ENCODE measurements at places on chromosomes 6 and 20.

GRCh38 chr6:30325150-30325872, 1.4 kb upstream of the TRIM39 start:
- no peak for DNase-seq

- no peak for DNase-seq
Measured at GRCh38 chr6:13272131-13273046, 55.9 kb downstream of the TBC1D7 start.

DNA sequence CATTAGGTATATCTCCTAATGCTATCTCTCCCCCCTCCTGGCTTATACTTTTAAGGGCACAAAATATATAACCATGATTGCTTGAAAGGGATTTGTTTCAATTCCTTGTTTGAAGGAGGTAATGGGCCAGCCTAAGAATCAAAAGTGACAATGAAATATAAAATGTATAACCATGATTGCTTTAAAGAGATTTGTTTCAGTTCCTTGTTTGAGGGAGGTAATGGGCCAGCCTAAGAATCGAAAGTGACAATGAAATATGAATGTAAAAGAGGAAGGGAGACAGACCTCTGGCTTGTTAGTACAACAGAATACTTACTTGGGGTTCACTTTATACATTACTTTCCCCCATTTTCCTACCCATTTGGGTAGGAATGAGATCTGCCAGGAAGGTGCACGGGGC, 55.5 kb downstream of the FOXC1 start:
- no peak for DNase-seq

DNA sequence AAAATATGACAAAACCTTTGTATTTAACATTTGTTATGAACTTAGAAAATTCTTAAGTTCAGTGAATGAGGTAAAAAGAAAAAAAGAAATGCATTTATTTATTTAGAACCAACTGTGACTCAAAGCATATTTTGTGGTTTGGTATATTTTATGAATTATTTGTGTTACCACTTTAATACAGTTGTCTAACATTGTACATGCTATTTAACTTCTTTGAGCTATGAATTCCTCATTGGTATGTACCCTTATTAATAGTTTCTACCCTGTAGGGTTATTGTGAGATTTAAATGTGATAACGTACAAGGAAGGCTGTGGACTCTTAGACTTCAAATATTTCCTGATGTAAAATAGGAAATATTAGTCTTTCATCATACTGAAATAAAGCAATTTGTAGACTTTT, 162.6 kb downstream of the MMUT start:
- no peak for DNase-seq

DNA sequence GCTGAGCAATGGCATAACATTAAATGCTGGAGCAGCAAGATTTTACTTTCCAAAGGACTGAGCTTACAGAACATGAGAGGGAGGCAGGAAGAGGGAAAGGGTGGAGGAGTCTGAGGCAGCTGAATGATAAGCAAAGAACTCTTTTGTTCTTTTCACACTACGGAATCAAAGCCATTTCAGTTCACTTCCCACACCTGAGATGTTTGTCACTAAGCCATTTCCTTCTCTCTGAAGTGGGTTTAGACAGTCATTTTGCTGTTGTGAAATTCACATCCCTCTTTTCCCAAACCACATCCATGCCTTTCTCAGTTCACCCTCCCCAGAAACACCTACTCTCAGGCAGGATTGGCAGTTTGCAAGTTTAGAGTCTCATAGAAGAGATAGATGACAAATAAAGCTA, 267.9 kb downstream of the ADGRG6 start:
- no peak for DNase-seq

DNA sequence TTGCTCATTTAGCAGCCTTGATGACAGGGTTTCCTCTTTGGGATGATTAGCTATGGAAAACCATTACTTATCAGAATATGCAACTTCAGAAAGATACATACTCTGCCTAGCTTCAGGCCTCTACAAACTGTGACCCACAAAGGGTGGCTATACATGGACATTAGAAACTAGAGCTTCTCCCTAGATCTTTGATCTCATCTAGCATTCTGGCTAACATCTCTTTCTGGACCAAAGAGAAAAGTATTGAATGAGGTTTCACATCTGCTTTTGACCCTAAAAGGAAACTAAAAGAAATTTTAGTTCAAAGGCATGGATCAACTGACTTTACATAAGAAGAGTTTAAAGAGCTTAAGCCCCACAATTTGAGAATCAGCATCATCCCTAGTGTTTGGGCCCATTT, 12.4 kb upstream of the HMGN3 start:
- no peak for DNase-seq

DNA sequence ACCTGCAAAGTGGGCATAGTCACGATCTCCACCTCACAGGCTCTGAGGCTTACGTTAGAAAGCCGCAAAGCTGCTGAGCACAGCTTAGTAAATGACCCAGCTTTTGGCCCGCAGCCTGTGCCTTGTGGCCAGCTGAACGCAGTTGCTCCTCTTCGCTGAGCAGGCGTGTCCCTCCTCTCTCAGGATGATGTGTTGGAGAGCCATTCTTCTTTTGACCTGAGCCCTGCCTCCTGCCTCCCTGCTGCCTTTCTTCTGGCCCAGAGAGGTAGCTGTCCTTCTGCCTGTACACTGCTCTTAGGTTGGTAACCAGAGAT, 47.6 kb upstream of the MYL9 start:
- DNase-seq, result peak; percentile 56

DNA sequence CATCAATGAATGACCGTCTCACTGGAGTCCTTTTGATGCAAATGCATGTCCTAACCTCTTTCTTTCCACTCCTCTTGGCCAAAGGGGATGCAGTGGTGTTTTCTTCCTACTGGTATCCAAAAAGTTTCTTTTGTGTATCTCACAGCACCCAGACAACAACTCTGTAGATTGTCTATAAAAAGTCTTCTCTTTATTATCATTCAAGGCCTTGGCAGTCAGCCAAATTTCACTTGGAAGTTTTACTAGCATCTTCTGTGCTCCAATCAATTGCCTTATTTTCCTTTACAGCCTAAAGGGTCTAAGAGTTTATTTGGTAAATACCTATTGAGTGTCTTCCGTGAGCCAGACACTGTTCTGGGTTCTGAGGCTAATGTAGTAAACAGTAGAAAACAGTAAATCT, 150.2 kb upstream of the RNF217 start:
- no peak for DNase-seq

DNA sequence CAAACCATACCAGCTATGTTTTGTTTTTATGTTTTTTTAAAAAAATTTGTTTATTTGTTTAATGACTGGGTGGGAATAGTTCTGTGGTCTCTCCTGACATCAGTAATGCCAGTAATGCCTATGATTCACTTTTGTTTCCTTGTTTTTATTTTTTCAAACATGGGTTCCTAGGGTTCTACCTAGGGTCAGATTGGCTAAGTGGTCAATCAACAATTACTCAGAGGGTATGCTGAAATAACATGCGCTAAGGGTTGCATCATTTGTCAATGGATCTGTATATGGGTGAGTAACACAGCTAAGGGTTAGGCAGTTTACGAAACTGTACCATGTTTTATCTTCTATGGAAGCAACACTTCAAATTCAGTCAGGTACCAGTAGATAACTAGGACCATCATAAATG, 583.8 kb upstream of the GJE1 start:
- DNase-seq, result no peak

GRCh38 chr6:24766680-24767462, 7.9 kb upstream of the GMNN start:
- DNase-seq, result no peak

DNA sequence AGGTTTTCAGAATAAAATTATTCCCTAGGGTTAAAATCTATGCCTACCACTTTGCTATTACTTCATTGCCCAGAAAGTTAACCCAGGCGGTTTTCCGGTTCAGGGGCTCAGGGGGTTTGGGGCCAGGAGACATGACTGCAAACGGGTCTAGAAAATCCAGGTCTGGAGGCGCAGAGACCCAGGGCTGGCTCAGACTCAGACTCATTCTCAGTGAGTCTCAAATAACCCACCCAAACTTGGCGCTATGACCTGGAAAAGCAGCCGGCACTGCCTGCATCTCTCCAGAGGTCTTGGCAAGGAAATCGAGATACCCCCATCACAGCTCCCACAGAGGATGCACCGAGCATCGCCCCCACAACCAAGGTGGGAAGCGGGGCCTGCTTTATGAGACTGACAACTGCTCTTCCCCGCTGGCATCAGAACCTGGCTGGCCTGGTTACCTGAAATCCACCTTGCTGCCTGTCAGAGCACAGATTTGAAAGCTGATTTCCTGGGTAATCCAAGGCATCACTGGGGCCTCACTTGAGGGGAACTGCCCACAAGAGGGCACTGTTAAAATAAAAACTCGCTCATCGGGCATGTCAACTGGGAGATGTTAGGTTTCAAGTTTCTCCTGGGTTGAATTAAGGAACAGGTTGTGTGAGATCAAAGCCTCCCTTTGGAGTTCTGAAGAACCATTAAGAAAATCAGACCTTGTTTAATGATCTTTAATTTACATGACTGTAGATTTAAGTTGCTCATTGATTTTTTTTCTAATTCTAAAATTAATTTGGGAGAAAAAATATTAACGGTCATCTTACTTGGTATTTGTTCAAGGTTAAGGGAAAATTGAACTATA, 55.1 kb downstream of the KIF16B start:
- DNase-seq, result no peak

GRCh38 chr6:144936764-144937163, 651.6 kb downstream of the UTRN start:
- DNase-seq, result no peak

- DNase-seq, result no peak
Measured at GRCh38 chr6:85050149-85050548, 285.8 kb upstream of the TBX18 start.

DNA sequence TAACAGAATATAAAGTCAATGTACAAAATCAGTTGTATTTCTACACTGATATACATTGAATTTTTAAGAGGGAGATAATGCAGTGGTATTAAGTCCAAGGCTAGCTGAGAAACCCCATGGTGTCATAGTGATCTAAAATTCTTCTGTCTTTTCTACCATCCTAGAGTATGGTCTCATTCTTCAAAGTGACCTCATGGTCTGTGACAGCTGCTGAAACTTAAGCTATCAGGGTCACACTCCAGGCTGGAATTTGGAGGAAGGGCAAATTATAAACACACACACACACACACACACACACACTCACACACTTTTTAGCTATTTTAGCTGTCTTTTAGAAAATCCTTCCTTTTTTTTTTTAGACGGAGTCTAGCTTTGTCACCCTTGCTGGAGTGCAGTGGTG, 47.3 kb upstream of the DYNLRB1 start:
- DNase-seq, result no peak

DNA sequence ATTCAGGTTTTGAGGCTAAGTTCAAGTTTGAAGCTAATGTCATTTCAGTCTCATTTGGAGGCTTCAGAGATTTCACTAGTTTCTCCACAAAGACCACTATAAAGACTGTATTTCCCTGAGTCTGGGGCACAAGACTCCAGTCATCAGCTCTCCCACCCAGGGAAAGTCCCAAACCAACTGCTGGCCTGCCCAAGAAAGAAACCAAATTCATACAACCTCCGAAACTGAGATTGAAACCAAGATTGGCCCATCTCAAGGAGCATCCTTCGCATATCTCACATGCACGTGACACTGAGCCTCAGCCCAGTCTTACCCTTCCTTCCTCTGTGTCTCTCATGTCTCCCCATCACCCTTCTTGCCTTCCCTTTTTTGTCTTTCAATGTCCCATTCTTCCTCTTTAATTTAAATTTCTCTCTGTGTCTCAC, 3.5 kb upstream of the LTA start:
- no peak for DNase-seq

- DNase-seq, result no peak
Measured at GRCh38 chr20:56957737-56958553, 308.5 kb downstream of the BMP7 start.

GRCh38 chr6:140032189-140032588, 657.7 kb upstream of the CITED2 start:
- DNase-seq, result no peak

DNA sequence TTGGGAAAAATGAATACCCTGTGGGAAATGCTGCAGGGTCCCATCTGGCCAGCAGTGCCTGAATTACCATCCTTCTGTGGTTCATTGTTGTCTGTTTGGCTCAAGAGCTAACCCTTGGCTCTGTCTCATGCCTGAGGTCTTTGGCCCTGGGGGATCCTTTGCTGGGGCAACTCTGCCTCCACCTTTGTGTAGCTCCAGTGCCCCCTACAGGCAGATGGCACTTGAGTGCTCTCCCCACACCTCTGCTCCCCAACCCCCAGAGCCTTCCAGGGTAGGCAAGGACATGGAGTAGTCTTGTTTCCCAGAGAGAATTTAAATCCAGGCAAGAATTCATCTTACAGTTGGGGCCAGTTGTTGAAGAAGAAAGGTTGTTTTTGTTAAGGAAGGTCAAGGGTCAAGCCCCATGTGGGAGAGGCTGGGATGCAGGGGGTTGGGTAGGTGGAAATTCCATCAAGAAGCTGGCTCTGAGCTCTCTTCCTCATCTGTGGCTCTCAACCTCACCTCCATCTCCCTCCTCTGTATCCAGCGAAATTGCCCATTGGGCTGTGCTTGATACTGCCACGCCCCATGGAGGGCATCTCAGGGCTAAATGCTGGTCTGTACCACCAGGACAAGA, 44.2 kb downstream of the ZNF831 start:
- DNase-seq, result no peak

- DNase-seq, result no peak
Measured at GRCh38 chr20:58755766-58756449, 63.3 kb downstream of the NPEPL1 start.

DNA sequence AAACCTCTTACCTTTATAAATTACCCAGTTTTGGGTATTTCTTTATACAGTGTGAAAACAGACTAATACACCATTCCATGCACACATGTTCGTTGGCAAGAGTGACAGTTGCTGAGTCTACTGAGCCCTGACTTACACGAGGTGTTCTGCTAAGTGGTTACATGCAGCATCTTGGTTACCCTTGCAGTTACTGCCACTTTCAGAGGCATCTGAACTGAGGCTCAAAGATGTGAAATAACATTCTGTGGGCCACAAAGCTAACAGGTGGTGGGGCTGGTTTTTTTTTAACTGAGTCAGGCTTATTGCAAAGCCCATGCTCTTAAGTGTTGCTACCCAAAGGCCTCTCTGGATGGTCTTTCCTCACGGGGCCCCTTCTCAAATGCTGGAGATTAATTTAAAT, 54.4 kb upstream of the GTSF1L start:
- DNase-seq, result no peak

DNA sequence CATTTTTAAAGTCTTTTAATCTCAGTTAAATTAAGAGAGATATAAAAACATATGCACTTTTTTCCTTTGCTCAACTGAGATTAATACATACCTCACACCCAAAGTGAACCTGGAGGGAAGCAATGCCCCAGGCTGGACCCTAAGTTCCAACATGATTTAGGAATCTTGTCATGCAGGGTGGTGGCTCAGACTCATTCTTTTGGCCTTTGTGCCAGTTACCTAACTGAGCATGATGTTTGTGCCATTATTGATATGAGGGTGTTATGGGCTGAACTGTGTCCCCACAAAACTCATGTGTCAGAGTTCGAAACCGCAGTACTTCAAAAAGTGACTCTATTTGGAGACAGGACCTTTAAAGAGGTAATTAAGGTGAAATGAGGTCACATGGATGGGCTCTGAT, 188.0 kb downstream of the ARHGAP18 start:
- DNase-seq, result no peak
